ENCODE measurements at places on chromosomes 6 and 20. TPM values are rescaled to one million over a fixed set of nuclear protein-coding genes. Genes with fewer than 3 reads are reported as not detected.

The CD109 gene
- total RNA-seq: 47.3 TPM

DNA sequence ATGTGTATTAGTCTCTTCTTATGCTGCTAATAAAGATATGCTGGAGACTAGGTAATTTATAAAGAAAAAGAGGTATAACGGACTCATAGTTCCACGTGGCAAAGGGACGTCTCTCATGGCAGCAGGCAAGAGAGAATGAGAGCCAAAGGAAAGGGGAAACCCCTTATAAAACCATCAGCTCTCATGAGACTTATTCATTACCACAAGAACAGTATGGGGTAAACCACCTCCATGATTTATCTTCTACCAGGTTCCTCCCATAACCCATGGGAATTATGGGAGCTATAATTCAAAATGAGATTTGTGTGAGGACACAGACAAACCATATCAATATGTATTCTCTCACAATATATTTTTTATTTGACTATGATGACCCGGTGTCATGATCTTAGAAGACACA is 109.1 kb downstream of the UTRN start:
- H3K4me1 ChIP-seq: no peaks in the 10 kb centered on the region
- H3K27ac ChIP-seq: no peak overlapping the region
- no peaks in the 10 kb centered on the region for H3K27me3 ChIP-seq
- H3K4me3 ChIP-seq: no peak overlapping the region
- DNase-seq: no peak

The MOG gene
- not detected for total RNA-seq

- H3K4me3 ChIP-seq: no peak overlapping the region
- H3K27ac ChIP-seq: no peak overlapping the region
- no peaks in the 10 kb centered on the region for H3K27me3 ChIP-seq
- H3K4me1 ChIP-seq: no peaks in the 10 kb centered on the region
Observed at GRCh38 chr6:14316651-14317386, 199.2 kb downstream of the CD83 start.

The HLA-DOA gene
- not detected for total RNA-seq

GRCh38 chr6:157163434-157164159 is 159.7 kb downstream of the TMEM242 start:
- no peak overlapping the region for H3K27ac ChIP-seq
- no peaks in the 10 kb centered on the region for H3K27me3 ChIP-seq
- H3K4me1 ChIP-seq: no peaks in the 10 kb centered on the region
- H3K36me3 ChIP-seq: peaks cover 4% of the 10 kb centered on the region
- no peak overlapping the region for H3K4me3 ChIP-seq
- no peak for DNase-seq

DNA sequence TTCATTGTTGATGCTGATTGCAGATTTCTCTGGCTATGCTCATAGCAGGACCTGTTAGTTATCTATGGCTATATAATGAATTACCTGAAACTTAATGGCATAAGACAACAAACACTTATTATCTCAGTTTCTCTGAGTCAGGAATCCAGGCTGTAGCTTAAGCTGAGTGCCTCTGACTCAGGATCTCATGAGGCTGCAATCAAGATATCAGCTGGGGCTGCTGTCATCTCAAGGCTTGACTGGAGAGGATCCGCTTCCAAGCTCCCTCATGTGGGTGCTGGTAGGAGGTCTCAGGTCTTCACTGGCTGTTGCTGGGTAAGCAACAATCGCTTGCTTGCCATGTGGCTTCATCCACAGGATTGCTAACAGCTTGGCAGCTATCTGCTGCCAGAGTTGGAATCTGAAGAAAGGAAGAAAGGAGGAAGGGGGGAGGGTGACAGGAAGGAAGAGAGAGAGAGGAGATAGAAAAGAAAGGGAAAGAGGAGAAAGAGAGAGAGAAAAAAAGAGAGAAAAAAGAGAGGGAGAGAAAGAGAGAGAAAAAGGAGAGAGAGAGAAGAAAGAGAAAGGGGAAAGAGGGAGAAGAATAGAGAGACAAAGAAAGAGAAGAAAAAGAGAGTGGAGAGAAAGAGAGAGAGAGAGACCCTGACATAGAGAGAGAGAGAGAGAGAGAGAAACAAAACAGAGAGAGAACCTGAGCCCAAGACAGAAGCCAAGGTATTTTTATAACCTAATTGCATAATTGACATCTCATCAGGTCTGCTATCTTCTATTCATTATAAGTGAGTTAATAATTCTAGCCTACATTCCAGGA is 579.0 kb upstream of the BTBD3 start:
- no peak overlapping the region for H3K4me3 ChIP-seq
- H3K36me3 ChIP-seq: no peaks in the 10 kb centered on the region
- H3K27ac ChIP-seq: no peak overlapping the region
- H3K4me1 ChIP-seq: no peaks in the 10 kb centered on the region

- H3K4me1 ChIP-seq: peaks cover 34% of the 10 kb centered on the region
- H3K27ac ChIP-seq: no peak overlapping the region
- peak overlapping the region; percentile 83 for H3K4me3 ChIP-seq
- peaks cover 88% of the 10 kb centered on the region for H3K36me3 ChIP-seq
Observed at GRCh38 chr6:35469751-35470662, 1.8 kb downstream of the RPL10A start.

- H3K27me3 ChIP-seq: peaks cover 19% of the 10 kb centered on the region
- H3K36me3 ChIP-seq: no peaks in the 10 kb centered on the region
- DNase-seq: no peak
- no peak overlapping the region for H3K4me3 ChIP-seq
- H3K27ac ChIP-seq: no peak overlapping the region
- H3K4me1 ChIP-seq: no peaks in the 10 kb centered on the region
Observed at GRCh38 chr6:32558426-32559057, 28.5 kb upstream of the HLA-DRB5 start.

The LAMA2 gene
- total RNA-seq: 3.3 TPM

The DEFB132 gene
- not detected for total RNA-seq

GRCh38 chr20:17654649-17655285 is 27.3 kb downstream of the RRBP1 start:
- no peaks in the 10 kb centered on the region for H3K27me3 ChIP-seq
- no peak overlapping the region for H3K4me3 ChIP-seq
- peaks cover 81% of the 10 kb centered on the region for H3K36me3 ChIP-seq
- peaks cover 10% of the 10 kb centered on the region for H3K4me1 ChIP-seq
- peak; percentile 64 for DNase-seq

DNA sequence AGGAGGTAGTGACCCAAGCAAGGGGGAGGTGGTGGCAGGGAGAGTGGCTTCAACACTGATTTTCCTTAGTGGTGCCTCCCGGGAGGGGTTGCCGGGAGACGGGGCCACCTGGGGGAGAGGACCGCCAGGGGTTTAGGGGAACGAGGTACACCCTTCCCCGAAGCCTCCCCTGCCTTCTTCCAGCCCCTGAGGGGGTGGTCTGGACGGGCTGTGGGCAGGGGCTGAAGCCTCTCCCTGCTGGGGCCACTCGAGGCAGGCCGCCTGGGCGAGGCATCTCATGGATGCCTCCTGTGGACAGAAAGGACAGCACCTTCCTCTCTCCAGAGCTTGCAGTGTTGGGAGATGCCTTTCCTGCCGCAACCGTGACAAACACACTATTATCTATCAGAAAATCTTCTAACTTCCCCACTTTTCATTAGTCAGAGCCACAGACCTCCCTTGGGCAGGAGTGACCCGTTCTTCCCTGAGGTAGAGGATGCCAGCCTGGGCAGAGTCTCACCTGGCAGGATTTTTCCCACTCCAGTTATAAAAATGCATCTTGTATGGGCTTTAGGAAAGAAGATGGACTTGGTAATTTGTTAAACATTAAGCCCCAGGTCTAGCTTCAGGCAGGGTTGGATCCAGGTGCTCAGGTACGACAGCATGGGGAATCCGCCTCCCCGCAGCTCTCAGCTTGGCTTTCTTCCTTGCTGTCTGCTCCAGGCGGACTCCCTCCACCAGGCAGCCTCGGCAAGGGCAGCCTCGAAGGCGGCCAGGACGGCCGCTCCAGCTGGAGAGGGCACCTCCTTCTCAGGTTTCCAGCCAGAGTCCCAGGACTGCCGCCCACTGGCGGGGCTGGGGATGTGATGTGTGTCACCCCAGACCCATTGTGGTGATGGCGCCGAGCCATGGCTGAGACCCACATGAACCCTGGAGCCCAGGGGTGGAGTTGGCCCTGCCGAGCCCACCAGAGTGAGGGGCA is 11.0 kb downstream of the HRH3 start:
- no peak overlapping the region for H3K27ac ChIP-seq
- DNase-seq: no peak
- H3K4me1 ChIP-seq: no peaks in the 10 kb centered on the region
- no peaks in the 10 kb centered on the region for H3K36me3 ChIP-seq
- no peak overlapping the region for H3K4me3 ChIP-seq
- peaks cover 37% of the 10 kb centered on the region for H3K27me3 ChIP-seq

The DDO gene
- 0.53 TPM for total RNA-seq

The TBC1D32 gene
- total RNA-seq: 4.8 TPM

DNA sequence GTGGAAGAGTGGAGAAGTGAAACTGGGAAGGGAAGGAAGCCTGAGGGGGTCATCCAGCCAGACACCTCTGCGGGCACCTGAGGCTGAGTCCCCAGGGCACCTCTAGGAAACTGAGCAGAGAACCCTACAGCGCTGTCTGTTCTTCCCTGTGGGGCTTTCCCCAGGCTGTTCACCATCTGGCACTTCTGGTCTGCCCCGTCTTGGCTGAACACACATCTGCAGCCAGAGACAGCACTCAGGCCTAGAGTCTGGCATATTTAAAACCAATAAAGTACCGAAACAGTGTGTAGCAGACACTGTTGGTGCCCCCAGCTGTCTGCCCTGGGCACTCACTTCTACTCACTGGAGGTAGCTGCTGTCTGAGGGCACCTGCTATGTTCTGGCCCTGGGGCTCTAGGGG is 9.4 kb upstream of the ARFGEF2 start:
- H3K4me3 ChIP-seq: no peak overlapping the region
- H3K36me3 ChIP-seq: no peaks in the 10 kb centered on the region
- DNase-seq: no peak
- H3K4me1 ChIP-seq: peaks cover 9% of the 10 kb centered on the region

The CYB5R4 gene
- total RNA-seq: 27.9 TPM

DNA sequence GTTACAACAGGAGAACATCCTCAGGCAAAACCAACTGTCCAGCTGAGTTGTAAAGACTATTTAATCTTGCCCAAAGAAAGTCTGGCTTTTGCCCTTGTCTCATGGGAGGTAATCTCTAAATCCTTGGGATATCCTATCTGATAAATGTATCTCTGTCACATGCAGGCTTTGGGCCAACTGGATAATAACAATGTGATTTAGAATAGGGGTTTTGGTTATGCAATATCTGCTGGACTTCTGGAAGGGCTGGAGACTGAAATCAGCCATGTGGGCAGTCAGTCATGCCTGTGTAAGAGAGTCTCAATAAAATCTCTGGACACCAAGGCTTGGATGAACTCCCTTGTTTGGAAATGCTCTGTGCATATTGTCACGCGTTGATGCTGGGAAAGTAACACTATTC is 56.3 kb upstream of the PRL start:
- H3K4me1 ChIP-seq: peaks cover 9% of the 10 kb centered on the region
- no peaks in the 10 kb centered on the region for H3K36me3 ChIP-seq
- DNase-seq: no peak

The TMEM170B gene
- under 0.01 TPM for total RNA-seq

GRCh38 chr20:59564171-59564570 is 40.2 kb upstream of the PHACTR3 start:
- H3K4me1 ChIP-seq: no peaks in the 10 kb centered on the region
- H3K27me3 ChIP-seq: no peaks in the 10 kb centered on the region
- DNase-seq: no peak
- H3K4me3 ChIP-seq: no peak overlapping the region
- no peaks in the 10 kb centered on the region for H3K36me3 ChIP-seq
- H3K27ac ChIP-seq: no peak overlapping the region

The DUSP22 gene
- 13.2 TPM for total RNA-seq

DNA sequence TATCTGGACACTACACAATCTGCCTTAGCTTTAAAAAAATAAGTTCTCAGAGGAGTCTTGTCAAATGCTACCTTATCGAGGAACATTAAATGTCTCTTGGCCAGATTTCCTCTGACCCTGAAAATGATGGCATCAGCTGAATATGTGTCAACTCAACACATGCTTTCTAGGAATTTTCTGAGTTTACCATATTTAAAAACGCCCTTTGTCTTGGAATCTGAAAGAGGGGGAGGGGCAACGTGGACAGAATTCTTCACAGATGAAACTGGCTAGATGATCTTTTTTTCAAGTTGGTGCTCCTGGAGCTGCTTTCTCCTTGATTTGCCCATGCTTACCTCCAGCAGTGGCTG is 5.1 kb downstream of the SOX4 start:
- DNase-seq: no peak
- H3K27me3 ChIP-seq: no peaks in the 10 kb centered on the region
- H3K27ac ChIP-seq: no peak overlapping the region
- H3K4me1 ChIP-seq: peaks cover 14% of the 10 kb centered on the region
- H3K4me3 ChIP-seq: peak overlapping the region; percentile 75
- peaks cover 56% of the 10 kb centered on the region for H3K36me3 ChIP-seq

- peak overlapping the region; percentile 51 for H3K27ac ChIP-seq
- peak overlapping the region; percentile 70 for H3K4me3 ChIP-seq
- H3K4me1 ChIP-seq: peaks cover 26% of the 10 kb centered on the region
- H3K27me3 ChIP-seq: no peaks in the 10 kb centered on the region
- peak; percentile 54 for DNase-seq
- H3K36me3 ChIP-seq: peaks cover 15% of the 10 kb centered on the region
Observed at GRCh38 chr6:4776493-4777393, 539 bp downstream of the CDYL start.

The CENPQ gene
- 22.3 TPM for total RNA-seq

The SLC22A3 gene
- total RNA-seq: not detected

The RAD21L1 gene
- 0.19 TPM for total RNA-seq

The WDR46 gene
- total RNA-seq: 123 TPM

The SLC26A8 gene
- not detected for total RNA-seq

The DLK2 gene
- total RNA-seq: not detected

- H3K4me3 ChIP-seq: no peak overlapping the region
- H3K4me1 ChIP-seq: no peaks in the 10 kb centered on the region
- H3K27me3 ChIP-seq: no peaks in the 10 kb centered on the region
- no peak for DNase-seq
Observed at GRCh38 chr6:125074120-125074519, 79.5 kb upstream of the TPD52L1 start.

- DNase-seq: no peak
- no peaks in the 10 kb centered on the region for H3K4me1 ChIP-seq
- no peaks in the 10 kb centered on the region for H3K27me3 ChIP-seq
Observed at GRCh38 chr20:51418137-51418529, 124.4 kb downstream of the NFATC2 start.

DNA sequence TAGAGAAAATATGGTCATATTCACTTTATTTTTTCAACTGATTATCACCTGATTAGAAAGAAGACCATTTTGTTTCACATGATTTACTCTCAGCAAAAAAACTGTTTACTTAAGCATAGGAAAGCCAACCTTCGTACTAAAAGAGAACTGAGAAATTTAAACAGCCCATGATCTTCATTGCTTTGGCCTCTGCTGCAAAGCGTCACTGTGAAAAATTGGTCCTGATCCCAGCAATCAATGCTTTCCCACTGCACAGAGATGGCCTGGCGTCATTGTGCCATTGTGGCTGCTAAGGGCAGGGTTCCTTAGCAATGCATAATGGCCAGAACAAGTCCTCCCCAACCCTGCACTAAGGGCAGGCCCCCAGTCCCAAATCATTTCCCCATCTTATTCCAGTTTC is 19.9 kb upstream of the THEMIS start:
- no peaks in the 10 kb centered on the region for H3K4me1 ChIP-seq
- no peak for DNase-seq
- H3K27me3 ChIP-seq: no peaks in the 10 kb centered on the region
- H3K27ac ChIP-seq: no peak overlapping the region
- no peaks in the 10 kb centered on the region for H3K36me3 ChIP-seq

Data from SJSA1 (cell line).